ENCODE measurements at places on chromosomes 12 and 14.
A peak's percentile ranks its signal among the peaks of the same experiment; 100 is the strongest.

DNA sequence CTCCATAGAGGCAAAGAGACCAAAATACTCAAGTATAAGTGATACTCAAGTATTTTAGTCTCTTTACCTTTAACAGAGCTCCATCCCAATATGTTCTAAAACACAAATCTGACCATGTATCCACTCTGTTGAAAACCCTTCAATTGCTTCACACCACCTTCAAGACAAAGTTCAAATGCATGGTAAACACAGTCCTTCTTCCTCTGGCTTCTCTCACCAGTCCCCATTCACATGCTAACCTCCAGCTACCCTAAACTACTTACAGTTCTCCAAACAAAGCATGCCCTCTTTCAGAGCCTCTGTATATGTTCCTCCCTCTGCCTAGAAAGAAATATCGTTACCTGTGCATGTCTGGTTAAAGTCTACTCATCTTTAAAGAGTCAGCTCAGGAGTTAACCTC lies 100.2 kb downstream of the NUMB start:
- DNase-seq, result no peak

GRCh38 chr12:100826323-100826722 lies 31.7 kb downstream of the ANO4 start:
- no peak for DNase-seq

- DNase-seq, result no peak
These were observed 110.1 kb downstream of the EML5 start for GRCh38 chr14:88682495-88683114.

- DNase-seq, result no peak
These were observed 33.7 kb upstream of the DLK1 start for GRCh38 chr14:100692859-100693558.

- peak; percentile 68 for DNase-seq
These were observed 44.4 kb upstream of the PNMA1 start for GRCh38 chr14:73758392-73759182.

DNA sequence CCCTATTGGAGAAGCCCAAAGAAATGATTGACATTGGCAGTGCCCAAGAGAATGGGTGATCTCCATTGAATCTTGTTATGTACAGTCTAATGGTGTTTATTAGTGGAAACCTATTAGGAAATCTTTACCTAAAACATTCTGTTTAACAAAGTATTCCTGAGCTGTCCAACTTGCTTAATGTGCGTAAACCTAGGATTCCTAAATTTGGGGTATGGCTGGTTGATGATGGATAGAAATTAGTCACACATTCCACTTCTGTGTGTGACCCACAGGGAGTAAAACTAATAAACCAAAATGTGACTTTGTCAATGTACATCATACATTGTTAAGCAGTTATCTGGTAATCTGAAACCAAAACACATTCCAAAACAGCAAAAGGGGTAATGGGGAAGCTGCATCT lies 761.3 kb downstream of the FSCB start:
- no peak for DNase-seq

- no peak for DNase-seq
These were observed 17.3 kb upstream of the ABHD12B start for GRCh38 chr14:50854521-50854920.

DNA sequence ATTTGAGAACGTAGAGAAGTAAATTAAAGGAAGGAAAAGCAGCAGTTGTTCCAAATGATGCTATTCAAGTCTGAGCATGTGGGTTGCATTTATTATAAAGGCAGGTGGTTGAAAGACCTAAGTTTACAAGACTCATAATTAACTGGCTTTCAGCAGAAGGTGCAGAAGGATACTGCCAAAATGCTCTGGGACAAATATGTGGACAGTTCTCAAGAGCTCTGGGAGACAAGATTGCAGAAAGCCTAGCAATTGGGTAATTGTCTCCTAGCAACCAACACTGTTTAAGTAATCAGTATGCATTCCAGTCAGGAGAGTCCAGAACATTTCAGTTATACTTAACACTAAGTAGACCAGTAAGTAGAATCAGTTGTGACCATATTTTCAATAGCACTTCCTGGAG lies 131.5 kb downstream of the GPR135 start:
- no peak for DNase-seq

DNA sequence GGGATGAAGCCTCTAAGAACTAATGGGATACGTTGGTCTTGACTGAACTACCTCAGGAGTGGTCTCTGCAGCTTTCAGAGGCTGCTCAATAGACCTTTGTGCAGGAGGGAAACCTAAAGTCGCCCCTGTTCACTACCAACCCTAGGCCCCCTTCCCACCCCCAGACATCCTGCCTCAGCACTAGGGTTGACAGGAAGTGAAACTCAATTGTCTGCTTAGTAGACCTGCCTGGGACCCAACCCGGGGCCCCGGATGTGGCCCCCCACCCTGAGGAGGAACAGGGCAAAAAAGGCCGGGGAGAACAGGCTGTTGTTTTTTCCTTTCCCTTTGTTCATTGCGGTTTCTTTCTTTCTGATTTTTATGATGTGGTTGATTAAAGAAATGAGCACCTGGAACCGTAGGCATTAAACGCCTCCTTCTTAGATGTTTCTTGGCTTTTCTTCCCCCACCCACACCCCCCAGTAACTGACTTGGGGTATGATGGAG lies 1.6 kb upstream of the DGKA start:
- DNase-seq, result peak; percentile 72

DNA sequence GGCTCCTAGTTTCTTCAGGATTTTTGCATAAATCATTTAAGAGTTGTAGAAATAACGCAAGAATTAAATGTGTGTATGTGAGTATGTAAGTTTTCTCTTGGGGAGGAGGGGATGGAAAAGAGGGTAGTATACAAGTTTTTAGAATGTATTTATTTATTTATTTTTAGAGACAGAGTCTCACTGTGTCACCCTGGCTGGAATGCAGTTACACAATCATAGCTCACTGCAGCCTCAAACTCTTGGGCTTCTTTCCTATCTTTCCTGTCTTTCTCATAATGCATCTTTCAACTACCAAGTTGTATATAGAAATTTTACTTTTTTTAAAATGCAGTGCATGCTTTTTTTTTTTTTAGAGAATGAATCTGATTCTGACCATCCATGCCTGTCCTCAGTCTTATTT lies 269.0 kb upstream of the GARIN2 start:
- no peak for DNase-seq

DNA sequence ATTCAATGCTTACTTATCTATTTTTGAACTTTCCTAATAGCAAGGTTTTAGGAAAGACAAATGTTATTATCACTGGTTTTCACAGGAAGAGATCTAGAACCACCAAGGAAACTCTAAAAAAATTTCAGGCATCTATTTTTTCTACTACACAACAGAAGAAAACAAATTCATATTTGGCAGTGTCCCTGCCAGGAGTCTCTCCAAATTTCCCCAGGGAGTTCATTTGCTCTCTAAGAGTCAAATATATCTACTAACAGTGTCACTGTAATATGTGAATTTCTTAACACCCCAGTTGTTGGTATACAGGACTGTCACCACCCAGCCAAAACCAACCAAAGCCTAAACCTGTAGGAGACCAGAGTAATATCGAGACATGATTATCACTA lies 83.4 kb downstream of the STXBP6 start:
- DNase-seq, result no peak

GRCh38 chr14:58771016-58771415 lies 133.3 kb downstream of the DACT1 start:
- no peak for DNase-seq

DNA sequence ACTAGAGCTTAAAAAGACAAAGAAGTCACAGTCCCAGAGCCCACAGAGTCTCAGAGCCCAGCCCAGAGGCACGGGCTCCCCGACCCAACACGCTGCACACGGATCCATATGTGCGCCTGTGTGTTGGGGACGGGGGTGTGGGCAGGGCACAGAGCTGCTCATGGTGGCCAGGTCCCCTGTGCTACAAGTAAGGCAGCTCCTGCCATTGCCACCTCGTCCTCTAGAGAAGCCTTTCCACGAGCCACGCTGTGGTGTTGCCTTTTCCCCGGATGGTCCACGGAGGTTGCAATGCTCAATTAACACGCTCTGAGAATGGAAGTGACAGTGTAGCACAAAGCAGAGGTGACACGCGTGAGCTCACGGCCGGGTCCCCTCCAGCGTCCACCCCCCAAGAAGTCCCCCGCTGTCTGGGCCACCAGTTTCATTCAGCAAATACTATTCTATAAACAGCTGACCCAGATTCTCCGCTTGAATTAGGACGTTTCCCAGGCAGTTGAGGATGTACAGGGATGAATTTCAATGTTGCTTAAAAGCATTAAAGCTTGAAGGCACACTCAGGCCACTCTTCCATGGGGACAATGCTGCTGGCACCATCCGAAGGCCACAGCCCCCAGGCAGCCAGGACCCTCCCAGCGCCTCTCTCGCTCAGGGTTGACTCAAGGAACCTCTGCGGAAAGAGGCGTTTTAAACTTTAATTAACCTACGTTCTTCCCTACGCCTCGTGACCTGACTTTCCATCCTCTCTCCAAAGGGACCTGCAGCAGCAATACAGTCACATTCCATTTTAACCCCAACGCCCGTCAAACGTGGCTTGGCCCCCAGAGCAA lies 22.7 kb upstream of the EIF5 start:
- DNase-seq, result no peak

- no peak for DNase-seq
These were observed 441 bp downstream of the E2F7 start for GRCh38 chr12:77064896-77065360.

DNA sequence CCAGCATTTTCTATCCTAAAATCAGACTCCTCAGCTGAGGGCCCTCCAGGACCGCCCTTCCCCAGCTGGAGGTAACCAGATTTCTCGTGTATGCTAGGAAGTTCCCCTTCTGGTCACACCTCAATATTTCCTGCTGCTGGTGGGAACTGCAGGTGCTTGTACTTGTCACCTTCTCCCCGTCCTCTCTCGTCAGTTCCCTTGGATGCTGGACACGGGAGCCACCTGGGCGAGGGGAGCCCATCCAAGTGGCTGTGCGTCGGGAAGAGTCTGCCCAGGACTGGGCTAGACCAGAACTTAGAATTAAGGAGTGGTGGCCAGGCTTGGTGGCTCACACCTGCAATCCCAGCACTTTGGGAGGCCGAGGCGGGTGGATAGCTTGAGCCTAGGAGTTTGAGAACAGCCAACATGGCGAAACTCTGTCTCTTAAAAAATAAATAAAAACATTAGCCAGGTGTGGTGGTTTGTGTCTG lies 23.2 kb upstream of the KIF26A start:
- DNase-seq, result no peak

DNA sequence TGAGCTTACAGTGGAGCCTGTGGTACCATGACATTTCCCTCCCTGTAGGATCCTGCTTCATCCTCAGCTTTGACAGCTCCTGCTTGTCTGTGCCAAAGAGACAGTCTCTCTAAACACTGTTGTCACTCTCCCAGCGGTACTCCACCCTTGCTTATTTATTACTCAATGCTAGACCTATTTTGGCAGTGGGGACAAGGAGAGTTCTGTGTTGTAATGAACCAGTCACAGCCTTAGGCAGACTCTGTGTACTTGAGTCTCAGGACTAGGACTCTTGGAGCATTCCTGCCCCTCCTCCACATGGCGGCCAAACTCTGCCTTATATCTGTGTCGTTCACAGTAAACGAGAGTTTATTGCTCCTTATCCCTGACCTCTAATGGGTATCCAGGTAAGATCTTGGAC lies 70.9 kb downstream of the PIK3C2G start:
- no peak for DNase-seq

DNA sequence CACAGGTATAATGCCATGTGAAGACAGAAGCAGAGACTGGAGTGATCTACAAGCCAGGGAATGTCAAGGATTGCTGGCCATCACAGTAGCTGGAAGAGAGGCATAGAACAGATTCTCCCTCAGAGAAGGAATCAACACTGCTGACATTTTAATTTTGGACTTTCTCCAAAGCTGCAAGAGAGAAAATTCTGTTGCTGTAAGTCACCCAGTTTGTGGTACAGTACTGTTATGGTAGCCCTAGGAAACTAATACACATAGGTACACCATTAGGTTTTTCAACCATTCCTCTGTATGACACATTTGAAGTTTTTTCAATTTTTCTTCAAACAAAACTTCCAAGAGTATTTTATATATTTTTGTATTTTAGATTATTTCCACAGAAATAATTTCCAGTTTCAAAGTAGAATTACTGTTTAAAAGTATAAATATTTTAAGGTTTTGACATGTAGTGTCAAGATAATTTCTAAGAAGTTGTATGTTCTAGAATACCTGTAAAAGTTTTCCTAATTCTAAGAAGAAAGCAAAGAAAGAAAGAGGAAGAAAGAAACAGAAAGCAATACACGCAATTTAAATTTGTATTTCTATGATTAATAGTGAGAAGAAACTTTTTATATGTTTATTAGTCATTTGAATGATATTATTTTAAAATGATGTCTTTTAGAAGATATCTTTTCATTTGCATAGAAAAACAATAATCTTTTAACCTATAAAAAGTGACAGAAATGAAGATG lies 64.9 kb upstream of the CATSPERB start:
- no peak for DNase-seq

DNA sequence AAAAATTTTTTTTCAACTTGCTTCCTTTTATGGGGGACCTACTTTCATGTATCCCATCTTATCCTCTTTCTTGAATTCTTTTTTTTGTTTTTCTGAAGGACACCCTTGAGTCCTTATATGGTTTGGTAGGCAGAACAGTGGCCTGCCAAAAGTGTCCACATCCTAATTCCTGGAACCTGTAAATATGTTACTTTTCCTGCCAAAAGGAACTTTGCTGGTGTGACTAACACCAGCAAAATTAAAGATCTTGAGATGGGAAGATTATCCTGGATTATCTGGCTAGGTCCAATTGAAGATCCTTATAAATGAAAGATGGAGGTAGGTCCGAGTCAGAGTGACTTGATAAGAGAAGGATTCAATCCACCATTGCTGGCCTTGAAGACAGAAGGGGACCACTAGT lies 5.3 kb downstream of the NUBPL start:
- no peak for DNase-seq

- no peak for DNase-seq
These were observed 88.2 kb downstream of the TBC1D30 start for GRCh38 chr12:64912516-64913255.

DNA sequence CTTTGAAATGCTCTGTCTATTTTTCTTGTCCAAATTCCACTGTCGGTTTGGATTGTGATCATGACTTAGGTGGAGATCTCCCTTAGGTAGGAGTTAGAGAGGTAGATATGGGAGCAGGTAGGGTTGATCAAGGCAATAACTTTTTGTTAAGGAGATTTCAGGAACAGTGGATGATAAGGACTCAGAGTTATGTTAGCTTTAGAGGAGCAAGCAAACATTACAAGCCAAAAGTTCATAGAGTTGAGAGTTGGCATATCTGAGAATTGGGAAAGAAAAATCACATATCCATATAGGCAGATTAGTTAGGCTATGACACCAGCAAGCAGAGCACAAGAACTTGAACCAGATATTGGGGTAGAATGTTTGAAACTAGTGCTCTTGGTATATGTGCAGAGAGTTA lies 43.1 kb upstream of the C12orf75 start:
- DNase-seq, result no peak

GRCh38 chr12:115953450-115953849 lies 324.0 kb downstream of the MED13L start:
- DNase-seq, result no peak

GRCh38 chr14:73168691-73169090 lies 32.4 kb downstream of the PSEN1 start:
- no peak for DNase-seq

- no peak for DNase-seq
These were observed 947 bp upstream of the LRRC9 start for GRCh38 chr14:59918824-59919569.
